ENCODE measurements at places on chromosomes 11 and 22. TPM values are rescaled to one million over a fixed set of nuclear protein-coding genes. Genes with fewer than 3 reads are reported as not detected.

GRCh38 chr11:34613552-34614056, 7.3 kb upstream of the EHF start:
- no peak for DNase-seq

DNA sequence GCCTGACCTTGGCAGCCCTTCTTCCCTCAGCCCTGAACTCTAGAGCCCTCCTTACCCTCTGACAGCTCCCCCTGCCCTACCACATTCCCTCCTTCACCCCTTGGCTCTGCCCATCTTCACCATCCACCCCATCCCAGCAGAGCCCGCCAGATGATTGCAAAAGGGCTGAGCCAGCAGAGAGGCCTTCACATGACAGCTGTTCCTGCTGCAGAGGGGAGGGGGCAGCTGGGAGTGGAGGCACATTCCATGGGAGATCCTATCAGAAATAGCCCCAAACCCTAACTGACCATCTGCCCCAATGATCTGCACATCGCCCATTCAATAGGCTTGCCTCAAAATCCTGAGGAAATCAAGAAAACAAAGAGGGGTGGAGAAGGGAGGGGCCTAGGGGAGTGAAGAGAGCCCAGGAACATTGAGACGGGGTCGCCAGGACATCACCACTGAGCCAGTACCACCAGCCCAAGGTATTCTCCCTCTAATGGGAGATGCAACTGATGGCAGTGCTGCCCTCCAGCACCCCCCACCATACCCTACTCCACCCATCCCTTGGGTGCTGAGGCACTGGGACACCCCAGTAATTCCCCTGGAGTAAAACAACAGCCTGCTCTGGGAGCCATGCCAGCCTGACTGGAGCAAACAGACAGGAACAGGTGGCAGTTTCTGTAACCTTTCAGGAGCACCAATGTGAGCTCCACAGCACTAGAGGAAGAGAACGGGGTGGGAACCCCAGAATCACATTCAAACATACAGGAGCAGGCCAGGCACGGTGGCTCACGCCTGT, 8.0 kb upstream of the AHNAK start:
- DNase-seq, result no peak

DNA sequence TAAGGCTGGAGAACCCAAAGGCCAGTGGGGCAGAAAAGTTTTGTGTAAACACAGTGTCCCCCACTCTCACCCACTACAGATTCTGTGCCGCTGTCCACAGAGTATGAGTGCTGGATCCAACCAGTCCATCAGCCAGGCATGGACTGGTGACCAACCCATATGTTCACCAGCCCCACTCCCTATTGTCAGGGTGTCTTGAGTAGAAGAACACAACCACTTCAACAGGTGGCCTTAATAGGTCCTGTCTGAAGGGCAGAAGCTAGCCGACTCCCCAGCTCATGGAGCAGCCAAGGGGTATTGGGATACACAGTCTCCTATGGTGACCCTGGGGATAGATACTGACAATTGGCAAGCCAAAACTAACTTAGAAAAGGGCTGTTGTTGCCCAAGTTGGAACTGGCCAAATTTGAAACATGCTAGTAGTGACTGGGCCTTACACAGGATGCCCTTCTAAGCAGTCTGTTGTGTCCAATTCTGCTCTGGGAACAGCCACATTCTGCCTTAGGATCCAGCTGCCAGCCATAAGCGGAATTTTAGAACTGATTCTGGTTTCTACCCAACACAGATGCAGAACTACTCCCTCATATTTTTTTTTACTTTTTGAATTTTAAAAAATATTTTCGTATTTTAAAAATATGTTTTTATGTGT, 19.8 kb upstream of the PGM2L1 start:
- no peak for DNase-seq

DNA sequence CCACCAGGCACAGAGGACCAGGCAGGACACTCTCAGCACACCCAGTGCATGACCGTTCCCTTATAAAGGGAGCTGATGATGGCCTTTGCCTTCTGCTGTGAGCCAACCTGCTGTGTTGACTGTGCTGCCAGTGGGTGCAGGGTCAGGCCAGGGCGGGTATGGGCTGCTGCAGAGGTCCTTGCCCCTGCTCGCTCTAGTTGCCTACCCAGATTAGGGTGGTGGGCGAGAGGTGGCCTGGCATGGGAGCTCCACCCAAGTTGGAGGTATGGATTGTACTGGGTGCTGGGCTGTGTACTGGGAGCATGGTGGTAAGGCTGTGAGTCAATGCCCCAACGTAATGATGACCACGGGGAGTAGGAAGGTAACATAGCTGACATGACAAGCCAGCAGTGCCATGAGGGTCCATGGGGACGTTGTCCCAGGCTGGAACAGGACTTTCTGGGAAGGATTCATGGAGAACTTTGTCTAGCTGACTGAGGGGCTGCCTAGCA, 24.5 kb upstream of the CYP2D6 start:
- no peak for DNase-seq

DNA sequence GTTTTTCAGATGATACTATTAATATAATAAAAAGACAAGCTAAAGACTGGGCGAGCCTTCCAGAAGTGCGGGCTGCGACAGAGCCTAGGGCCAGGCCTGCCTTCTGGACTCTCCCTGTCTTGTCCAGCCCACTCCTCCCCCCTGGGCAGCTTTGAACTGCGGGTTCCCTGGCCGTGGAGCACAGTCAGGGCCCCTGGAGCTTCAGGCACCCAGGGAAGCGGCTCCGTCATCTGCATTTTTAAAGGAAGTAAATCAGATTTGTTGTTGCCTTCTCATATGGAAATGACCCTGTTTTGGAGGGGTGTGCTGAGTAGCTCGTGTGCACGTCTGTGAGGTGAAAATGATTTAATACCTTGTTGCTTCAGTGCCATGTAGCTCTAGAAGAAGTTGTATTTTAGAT, 265.3 kb downstream of the TBC1D22A start:
- DNase-seq, result no peak

- DNase-seq, result peak; percentile 11
Observed at GRCh38 chr11:77705195-77705875, 67.7 kb upstream of the CLNS1A start.

- DNase-seq, result no peak
Observed at GRCh38 chr22:34096770-34097169, 176.5 kb upstream of the LARGE1 start.

DNA sequence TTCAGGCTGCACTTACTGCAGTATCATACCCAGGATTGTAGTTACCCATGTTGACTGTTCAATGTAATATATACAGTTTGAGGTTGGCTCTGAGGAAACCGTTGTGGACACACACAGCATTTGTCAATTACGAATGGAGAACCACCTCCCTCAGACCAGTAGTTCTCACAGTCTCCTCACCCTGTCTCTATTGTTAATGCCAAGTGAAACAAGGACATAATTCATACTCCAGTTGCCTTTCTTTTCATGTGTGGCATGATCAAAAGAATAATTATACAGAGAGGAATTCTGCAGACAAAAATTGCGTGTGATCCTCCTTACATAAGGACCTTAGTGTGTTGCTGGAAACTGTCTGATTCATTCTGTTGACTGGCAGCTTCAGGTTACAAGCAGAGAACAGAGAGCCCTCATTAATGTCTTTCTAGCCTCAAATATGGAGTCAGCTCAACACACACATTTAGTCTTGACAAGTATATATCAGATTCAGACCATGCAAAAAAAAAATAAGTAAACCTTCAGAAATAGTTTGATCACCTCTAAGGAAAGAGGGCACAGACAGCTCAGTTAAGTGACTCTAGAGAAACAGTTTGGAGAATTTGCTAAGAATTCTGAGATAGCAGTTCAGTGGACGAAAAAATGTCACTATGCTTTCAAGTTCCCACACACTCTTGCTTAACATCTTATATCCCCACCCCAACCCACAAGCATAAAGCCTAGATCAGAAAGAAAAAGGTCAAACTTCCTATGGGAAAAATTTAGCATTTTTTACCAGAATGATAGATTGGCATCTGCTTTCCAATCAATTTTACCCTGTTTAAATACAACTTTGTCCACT, 96.1 kb downstream of the MAML2 start:
- DNase-seq, result no peak

DNA sequence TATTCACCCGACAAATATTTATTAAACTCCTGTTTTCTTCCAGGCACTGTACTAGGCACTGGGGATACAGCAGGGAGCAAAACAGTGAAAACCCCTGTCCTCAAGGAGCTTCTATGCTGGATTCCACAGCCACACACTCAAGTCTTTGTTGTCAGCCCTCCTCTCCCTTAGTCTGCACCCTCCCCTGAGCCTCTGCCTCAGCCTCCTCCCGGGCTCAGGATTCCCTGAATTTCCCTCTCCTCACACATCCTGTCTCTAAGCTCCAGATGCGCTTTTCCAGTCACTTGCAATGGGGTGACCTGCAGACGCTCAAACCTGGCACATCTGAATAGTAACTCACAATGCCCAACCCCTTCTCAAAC, 13.5 kb upstream of the TUB start:
- DNase-seq, result no peak

CSRP3 gene
- polyA plus RNA-seq, result 0.67 TPM

F2 gene
- 0.28 TPM for polyA plus RNA-seq

FOLR2 gene
- 15.0 TPM for polyA plus RNA-seq

SLC22A8 gene
- polyA plus RNA-seq, result 0.07 TPM

OR52N5 gene
- not detected for polyA plus RNA-seq

MTA2 gene
- polyA plus RNA-seq, result 51.6 TPM

Measured in large intestine (tissue), 12 donors.